ENCODE measurements at places on chromosomes 13 and 19.

- DNase-seq: no peak
Measured at GRCh38 chr19:17078920-17079709, 3.5 kb downstream of the MYO9B start.

DNA sequence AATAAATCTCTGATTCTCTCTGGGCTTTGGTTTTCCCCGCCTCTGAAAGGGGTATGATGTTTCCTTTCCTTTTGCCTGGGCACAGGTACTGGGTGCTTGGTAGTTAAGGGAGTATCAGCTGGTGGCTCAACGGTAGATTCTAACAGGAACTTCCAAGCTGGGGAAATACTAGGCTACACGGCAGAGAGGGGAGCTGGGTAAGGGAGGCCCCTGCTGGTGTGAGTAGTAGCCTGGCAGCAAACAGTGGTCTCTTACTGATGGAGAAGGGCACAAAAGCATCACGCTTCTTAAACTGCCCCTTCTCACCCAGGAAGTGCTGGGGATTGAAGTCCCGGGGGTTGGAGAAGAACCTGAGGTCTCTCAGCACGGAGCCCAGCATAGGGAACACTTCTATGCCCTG is 26.9 kb upstream of the CYP2A7 start:
- DNase-seq: no peak

GRCh38 chr19:16998635-16999194 is 27.9 kb downstream of the CPAMD8 start:
- DNase-seq: no peak

- DNase-seq: no peak
Measured at GRCh38 chr19:5217171-5217570, 123.4 kb downstream of the PTPRS start.

- no peak for DNase-seq
Measured at GRCh38 chr13:113182046-113182445, 23.6 kb downstream of the PROZ start.

DNA sequence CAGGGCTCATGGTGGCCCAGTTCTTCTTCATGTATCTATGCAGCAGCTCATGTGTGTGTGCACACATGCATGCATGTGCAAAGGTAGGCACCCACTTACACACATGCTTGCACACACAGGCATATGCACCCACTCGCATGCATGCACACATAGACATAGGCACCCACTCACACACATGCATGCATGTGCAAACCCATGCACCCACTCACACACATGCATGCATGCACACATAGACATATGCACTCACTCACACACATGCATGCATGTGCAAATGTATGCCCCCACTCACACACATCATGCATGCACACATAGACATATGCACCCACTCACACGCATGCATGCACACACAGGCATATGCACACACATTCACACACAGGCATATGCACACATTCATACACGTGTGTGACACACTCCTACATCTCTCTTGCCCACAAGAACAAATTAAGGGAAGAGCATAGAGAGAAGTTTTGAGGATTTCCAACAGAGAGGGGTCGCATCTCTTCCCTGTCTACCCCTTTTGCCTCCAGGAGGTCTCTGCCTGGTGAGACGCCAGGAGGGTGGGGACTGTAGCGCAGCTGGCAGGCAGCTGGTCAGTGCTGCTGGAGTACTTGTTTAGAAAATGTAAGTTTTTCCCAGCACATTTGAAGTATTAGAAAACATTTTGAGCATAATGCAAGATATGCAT is 63.9 kb upstream of the ARHGEF7 start:
- DNase-seq: no peak

GRCh38 chr19:37537391-37537947 is 30.7 kb downstream of the ZNF793 start:
- DNase-seq: no peak

DNA sequence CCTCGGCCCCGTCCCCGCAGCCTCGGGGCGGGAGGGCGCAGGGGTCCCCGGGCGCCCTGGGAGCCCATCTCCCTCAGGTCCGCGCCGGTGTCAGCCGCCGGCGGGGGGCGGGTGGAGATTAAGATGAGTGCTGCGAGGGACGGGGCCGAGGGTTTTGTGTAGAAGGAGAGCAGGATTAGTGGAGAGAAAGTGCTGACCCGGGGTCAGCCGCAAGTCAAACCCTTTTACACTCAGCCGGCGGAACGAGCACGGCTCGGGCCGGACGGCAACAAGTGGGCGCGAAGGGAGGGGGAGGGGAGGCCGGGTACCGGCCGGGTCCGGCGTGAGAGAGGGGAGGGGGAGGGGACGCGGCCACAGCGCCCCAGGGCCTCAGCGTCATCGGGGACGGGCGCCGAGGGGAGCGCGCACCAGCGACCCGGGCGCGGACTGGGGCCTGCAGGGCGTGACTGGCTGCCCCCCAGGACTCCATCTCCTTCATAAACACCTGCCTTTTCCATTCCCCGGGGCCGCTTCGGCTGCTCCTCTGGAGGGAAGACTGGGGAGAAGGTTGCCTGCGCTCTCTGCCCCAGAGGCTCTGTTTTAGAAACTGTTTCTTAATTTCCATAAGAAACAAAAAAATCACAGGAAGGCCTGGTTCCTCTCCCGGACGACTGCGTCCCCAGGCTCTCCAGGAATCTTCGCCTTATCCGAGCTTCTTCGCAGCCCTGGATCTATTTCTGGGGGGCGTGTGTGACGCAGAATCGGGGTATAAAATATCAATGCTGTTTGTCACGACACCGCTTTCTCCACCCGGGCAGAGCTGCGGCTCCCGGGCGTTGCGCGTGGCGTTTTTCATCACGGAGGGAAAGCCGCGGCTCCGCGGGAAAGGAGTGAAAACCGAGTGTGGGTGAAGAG is 6.5 kb downstream of the SOX1 start:
- DNase-seq: no peak

- DNase-seq: peak; percentile 22
Measured at GRCh38 chr19:47518139-47518538, 3.3 kb upstream of the NAPA start.

- DNase-seq: peak; percentile 46
Measured at GRCh38 chr13:109779074-109779473, 7.3 kb downstream of the IRS2 start.

GRCh38 chr13:111282425-111282824 is 38.0 kb upstream of the TEX29 start:
- DNase-seq: no peak

- no peak for DNase-seq
Measured at GRCh38 chr13:41259875-41260501, 3.4 kb downstream of the MTRF1 start.

- no peak for DNase-seq
Measured at GRCh38 chr13:29081697-29082440, 261.7 kb downstream of the MTUS2 start.

GRCh38 chr19:46622118-46622446 is 2.8 kb downstream of the PTGIR start:
- no peak for DNase-seq

GRCh38 chr19:3599776-3600187 is 6.9 kb downstream of the TBXA2R start:
- no peak for DNase-seq

GRCh38 chr19:35828692-35829301 is 16.2 kb upstream of the PRODH2 start:
- peak; percentile 35 for DNase-seq

DNA sequence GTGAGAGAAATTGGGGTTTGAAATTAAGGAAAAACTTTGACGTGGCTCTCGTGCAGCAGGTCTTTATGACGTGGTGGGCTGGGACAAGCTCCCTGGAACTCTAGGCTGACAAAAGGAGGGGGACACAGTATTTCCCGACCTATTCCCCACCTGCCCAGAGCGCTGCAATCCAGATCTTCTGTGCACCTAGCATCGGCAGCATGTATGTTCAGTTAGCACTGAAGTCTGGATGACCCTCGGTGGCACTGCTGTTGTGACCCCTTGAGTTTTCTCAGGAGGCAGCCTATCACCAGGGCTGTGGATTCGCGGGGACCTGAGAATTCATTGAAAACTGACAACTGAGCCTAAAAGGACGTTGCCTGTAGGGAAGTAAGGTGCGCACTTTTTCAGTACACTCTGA is 9.1 kb upstream of the ZNF536 start:
- no peak for DNase-seq

DNA sequence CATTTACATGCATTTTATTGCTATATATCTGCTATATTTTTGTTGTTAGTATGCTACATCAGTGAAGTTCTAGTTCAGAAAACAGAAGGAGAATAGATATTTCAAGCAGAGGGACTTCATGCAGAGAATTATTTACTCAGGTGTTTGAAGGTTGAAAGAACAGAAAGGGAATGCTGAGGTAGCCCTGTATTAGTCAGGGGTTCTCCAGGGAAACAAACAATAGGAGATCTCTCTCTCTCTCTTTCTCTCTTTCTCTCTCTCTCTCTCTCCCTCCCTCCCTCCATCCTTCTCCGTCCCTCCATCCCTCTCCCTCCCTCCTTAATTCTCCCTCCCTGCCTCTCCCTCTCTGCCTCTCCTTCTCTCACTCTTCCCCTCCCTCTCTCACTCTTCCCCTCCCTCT is 114.3 kb upstream of the TDRD3 start:
- DNase-seq: no peak

GRCh38 chr13:78121459-78122348 is 203.1 kb upstream of the EDNRB start:
- peak; percentile 6 for DNase-seq

- DNase-seq: peak; percentile 22
Measured at GRCh38 chr19:4539693-4540581, at the start of gene LRG1. LRG1 (minus strand) TSS chr19:4540036; CDS start chr19:4540013, 23 bp downstream.

- DNase-seq: no peak
Measured at GRCh38 chr19:2282062-2282861, at the start of gene PEAK3. PEAK3 (minus strand) TSS chr19:2282175; CDS start chr19:2280931, 1,244 bp downstream.

DNA sequence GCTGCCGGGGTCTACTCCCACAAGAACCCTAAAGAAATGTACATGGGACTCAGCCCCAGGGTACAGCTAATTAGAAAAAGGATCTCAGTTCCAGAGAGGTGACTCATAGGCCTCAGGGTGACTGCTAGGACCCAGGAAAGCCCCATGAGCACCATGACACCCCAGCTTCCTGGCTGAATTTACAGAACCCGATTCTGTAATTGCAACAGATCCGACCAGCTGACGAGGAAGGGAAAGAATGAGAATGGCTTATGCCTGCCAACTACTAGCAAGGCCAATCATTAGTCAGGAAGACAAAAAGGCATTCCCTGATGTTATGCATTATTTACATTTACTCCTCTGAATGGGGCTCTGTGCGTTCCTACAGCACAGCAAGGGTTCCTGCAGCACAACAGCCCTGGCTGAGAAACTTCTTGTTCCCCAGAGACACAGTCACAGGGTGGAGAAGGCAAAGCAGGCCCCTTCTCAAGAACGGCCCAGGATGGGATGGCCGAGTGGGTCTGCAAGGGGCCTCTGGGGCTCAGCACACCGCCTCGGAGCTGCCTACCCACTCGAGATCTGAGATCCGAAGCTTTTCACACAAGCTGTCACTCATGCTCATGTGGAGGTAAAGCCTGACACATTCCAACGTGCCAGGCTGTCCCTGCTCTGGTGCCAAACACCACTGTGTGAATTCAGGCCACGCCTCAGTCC is 27.2 kb downstream of the PBX4 start:
- peak; percentile 73 for DNase-seq

- no peak for DNase-seq
Measured at GRCh38 chr13:111385183-111385857, 64.9 kb downstream of the TEX29 start.

GRCh38 chr13:99425485-99426341 is 75.6 kb upstream of the TM9SF2 start:
- DNase-seq: peak; percentile 65

DNA sequence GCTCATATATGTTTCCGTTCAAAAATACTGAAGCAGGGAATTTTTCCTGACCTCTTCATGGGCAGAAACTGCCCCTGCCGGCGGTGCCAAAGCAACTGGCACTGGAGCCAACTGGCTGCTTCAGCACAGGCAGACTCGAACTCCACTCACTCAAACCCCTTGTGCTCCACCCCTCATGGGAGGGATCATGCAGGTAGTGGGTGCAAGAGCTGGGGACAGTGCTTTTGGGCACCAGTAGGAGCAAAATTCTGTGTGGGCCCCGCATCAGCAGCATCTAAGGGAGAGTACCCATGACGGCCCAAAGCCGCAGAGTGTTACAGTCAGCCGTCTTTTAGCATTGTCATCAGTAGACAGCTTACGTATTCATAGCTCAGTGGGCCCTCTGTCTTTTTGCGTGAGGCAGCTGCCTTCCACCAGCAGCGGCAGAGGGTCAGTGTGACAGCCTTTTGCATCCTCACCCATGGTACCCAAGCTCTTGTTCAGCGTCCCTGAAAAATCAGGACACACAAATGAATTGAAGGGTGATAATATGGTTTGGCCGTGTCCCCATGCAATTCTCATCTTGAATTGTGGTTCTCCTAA is 393.8 kb downstream of the SLITRK6 start:
- no peak for DNase-seq

- no peak for DNase-seq
Measured at GRCh38 chr13:47415048-47415447, 518.2 kb upstream of the HTR2A start.

GRCh38 chr19:17305517-17306284 is at the start of gene MRPL34:
MRPL34 (plus strand) TSS chr19:17305872; CDS start chr19:17305893, 21 bp downstream.
- DNase-seq: peak; percentile 93

DNA sequence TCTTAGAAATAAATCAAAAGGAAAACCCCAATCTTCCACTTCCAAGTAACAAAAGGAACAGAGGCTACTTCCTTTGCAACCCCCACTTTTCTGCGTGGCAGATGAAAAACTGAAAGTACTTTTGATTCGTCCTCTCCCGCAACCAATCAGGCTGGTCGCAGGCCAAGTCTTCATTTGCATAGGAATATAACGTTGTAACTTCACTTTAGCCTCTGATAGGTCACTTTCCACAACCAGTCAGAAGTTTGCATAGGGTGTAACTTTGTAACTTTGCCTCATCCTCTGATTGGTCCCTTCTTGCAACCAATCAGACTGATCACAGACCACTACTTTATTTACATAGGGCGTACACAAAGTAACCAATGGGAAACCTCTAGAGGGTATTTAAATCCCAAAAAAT is 37.2 kb downstream of the TGDS start:
- peak; percentile 14 for DNase-seq

- no peak for DNase-seq
Measured at GRCh38 chr13:27465611-27466010, 15.2 kb upstream of the MTIF3 start.

DNA sequence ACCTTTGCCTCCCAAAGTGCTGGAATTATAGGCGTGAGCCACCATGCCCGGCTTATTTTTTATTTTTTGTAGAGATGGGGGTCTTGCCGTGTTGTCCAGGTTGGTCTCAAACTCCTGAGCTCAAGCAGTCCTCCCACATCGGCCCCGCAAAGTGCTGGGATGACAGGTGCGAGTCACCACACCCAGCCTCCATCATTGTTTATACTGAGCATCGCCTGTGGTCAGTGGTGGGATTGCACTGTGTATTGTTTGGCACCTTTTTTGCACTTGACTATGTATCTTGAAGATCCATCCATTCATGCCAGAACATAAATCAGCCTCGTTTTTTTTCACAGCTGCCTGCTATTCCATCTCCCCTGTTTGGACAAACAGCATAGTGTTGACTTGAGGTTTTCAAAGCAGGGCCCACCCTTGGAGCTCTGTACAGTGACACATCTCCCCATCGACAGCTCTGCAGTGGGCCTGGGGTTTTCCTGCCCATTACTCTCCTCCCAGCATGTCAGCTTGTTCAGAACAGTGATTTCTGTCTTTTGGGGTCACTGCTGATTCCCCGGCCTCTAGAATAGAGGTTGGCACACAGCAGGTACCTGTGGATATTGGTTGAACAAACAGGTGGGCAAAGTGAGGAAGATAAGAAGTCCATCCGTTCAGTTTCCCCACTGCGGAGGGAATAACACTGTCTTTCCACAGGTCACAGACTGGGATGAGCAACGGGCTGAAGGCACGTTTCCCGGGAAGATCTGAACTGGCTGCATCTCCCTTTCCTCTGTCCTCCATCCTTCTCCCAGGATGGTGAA is 8.2 kb upstream of the UPK1A start:
- DNase-seq: no peak

- DNase-seq: no peak
Measured at GRCh38 chr13:66138172-66138811, 1091.8 kb downstream of the PCDH9 start.
